ENCODE measurements at places on chromosomes 4 and X.

- no peak for DNase-seq
These were observed 254.2 kb downstream of the ADAMTS3 start for GRCh38 chr4:72314869-72315268.

- DNase-seq, result no peak
These were observed 43.0 kb upstream of the PDLIM5 start for GRCh38 chr4:94408549-94409374.

- DNase-seq, result no peak
These were observed 25.3 kb upstream of the SOD3 start for GRCh38 chr4:24770032-24770584.

GRCh38 chr4:184147858-184148737, 69.6 kb downstream of the ENPP6 start:
- DNase-seq, result no peak

DNA sequence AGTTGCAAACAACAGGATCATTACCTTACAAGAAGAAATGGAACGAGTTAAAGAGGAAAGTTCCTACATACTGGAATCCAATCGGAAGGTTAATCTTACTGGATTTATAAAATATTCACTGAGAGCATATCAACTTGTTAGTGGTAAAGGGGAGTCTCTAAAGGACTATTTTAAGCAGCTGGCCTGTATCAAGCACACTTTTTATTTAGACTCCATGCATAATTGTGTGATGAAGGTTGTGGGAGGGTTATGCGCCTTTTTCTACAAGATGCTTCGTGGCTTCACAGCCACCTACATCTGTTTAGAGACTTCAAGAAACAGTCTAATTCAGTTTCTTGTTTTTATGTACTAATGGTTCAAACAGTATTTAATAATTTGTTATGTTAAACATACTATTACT, 56.6 kb downstream of the GRSF1 start:
- no peak for DNase-seq

- DNase-seq, result no peak
These were observed 28.9 kb upstream of the CAMK2D start for GRCh38 chr4:113790478-113790877.

DNA sequence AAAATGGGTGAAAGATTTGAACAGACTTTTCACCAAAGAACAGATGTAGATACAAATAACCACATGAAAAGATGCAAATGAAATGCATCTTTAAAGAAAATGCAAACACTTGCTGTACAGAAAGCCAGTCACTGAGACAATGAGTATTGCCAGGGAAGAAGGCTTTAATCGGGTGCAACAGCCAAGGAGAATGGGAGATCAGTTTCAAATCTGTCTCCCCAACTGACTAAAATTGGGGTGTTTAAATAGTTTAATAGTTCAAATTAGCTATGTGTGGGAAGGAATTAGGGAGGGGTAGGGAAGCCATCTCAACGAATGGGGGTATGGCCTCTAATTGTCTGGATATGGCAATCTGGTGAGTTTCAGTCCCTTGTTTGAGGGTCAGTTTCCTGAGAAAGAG, 295.4 kb downstream of the PTTG2 start:
- DNase-seq, result no peak

- DNase-seq, result no peak
These were observed 80.9 kb downstream of the FAM114A1 start for GRCh38 chr4:38948551-38948950.

Measured in central memory CD4-positive, alpha-beta T cell (primary cell).